ENCODE measurements at places on chromosomes 2 and 18. TPM values are rescaled to one million over a fixed set of nuclear protein-coding genes. Genes with fewer than 3 reads are reported as not detected.

The NEU2 gene
- total RNA-seq, result not detected

The ELOA2 gene
- total RNA-seq, result not detected

The CFAP53 gene
- total RNA-seq, result 0.95 TPM

The BMP10 gene
- not detected for total RNA-seq

GRCh38 chr2:10079266-10079869 is 843 bp downstream of the CYS1 start:
- no peaks in the 10 kb centered on the region for H3K4me1 ChIP-seq
- peak overlapping the region; percentile 34 for H3K4me3 ChIP-seq
- H3K27ac ChIP-seq, result peak overlapping the region; percentile 87
- H3K27me3 ChIP-seq, result no peaks in the 10 kb centered on the region
- peak; percentile 69 for DNase-seq

DNA sequence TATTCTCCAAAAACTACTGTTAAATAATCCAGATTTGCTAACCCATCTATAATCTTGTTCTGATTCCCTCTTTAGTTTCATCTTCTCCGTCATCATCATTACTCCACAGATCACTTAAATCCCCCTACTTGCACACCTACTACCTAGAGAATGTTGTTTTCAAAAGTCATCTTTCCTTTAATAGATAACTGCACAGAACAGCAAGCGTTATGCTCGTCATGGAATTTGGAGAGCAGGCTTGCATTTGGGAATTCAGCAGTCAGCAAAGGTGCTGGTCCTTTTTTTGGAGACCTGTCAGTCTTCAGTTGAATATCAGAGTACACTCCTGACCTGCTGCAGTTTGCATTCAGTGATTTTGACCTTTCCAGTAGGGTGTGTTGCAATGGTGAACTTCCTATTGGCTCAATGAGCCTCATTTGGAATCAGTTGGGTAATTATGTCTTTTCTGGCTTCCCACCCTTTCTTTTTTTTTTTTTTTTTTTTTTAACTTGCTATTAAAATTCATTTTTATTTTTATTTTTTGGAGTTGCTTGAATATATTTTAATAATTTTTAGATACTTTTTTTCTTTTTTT is 110.6 kb downstream of the HNRNPLL start:
- no peak for DNase-seq
- H3K36me3 ChIP-seq, result no peaks in the 10 kb centered on the region
- H3K27me3 ChIP-seq, result no peaks in the 10 kb centered on the region
- H3K4me1 ChIP-seq, result no peaks in the 10 kb centered on the region
- H3K27ac ChIP-seq, result no peak overlapping the region
- H3K4me3 ChIP-seq, result no peak overlapping the region

DNA sequence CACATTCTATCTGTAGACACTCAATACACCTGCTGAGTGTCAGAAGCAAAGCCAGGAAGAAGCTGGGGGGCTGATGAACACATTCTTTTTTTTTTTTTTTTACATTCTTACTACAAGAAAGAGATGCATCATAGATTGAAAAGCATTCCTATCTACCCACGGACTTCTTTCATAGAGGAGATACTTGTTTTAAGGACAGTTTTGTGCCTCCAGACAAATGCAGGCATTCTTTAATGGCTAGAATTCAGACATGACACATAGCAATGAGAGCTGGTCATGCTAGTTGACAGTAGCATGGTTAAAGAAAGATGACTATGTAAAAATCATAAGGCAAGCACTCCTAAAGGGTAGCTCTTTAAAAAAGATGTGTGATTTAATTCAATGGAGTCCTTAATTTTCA is 110.2 kb downstream of the EPHA4 start:
- H3K27ac ChIP-seq, result no peak overlapping the region
- H3K27me3 ChIP-seq, result no peaks in the 10 kb centered on the region
- no peaks in the 10 kb centered on the region for H3K36me3 ChIP-seq
- no peak overlapping the region for H3K4me3 ChIP-seq
- DNase-seq, result no peak

DNA sequence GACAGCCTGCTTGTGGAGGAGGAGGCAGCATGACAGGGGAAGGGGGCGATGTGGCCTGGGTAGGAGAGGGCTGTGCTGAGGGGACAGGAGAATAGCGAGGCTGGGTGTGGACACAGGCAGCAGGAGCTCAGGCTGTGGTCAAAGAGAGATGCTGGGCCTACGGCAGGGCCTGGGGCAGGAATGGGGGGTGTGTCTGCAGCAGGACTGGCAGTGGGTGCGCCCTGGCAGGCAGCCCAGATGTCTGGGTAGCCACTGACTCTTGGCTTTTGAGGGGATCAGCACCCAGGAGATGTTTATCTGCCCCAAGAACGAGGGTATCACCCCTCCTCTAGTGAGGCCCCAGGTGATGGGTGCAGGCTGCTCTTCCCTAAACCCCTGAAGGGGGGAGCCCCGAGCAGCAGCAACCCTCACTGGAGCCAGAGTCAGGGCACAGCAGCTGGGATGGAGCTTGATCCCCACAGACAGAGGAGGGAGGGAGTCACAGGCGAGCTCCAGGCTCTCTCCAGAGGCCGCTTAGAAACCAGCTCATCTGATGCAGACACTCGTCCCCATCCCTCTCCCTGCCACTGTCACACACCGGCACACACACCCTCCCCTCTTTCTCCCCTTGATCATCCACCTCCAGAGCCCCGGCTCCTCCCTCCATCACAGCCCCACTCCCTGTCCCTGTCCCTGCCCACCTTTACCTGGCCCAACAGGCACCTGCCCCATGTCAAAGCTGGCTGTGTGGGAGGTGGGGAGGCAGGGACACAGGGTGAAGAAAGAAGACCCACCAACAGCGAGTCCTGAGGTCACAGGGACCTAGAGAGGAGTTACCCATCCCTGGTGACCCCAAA is 29.8 kb upstream of the TNS1 start:
- no peaks in the 10 kb centered on the region for H3K27me3 ChIP-seq
- no peak overlapping the region for H3K27ac ChIP-seq
- DNase-seq, result peak; percentile 15
- no peaks in the 10 kb centered on the region for H3K36me3 ChIP-seq
- peaks cover 5% of the 10 kb centered on the region for H3K4me1 ChIP-seq
- H3K4me3 ChIP-seq, result no peak overlapping the region

DNA sequence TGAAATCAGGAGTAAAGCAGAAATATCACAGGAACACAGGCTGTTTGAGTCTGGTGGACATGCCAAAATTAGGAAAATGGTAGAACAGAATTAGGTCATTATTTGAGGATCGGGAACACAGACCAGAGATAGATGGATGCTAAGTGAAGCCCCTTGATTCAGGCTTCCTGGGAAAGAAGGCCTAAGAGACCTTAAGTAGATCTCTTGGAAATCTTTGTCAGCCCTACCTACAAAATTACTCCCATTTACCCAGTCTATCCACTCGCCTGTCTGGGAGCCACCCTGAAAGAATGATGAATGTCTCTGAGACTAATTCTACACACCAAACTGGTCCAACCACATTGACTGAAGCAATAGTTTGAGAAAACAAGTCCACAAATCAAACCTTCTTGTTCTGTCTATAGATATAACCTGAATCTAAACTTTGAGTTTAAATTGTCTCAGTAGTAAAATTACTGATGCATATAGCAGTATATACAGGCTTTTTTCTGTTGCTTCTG is 36.6 kb upstream of the TANK start:
- DNase-seq, result no peak
- no peaks in the 10 kb centered on the region for H3K36me3 ChIP-seq
- H3K4me1 ChIP-seq, result peaks cover 18% of the 10 kb centered on the region
- no peaks in the 10 kb centered on the region for H3K27me3 ChIP-seq
- peak overlapping the region; percentile 79 for H3K27ac ChIP-seq
- H3K4me3 ChIP-seq, result no peak overlapping the region

DNA sequence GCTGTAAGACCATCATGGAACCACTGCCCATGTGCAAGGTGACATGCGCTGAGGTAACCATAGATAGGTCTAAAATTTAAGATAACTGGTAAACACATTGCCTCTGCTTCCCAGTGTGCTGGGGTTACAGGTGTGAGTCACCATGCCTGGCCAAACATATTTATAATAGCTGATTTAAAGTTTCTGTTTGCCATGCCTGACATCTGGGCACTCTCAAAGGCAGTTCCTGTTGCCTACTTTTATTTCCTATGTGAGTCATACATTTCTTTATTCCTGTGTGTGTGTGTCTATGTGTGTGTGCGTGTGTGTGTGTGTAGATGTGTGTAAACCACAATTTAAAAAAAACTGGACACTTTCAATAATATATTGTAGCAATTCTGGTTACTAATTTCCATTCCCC is 415.2 kb upstream of the NETO1 start:
- H3K4me3 ChIP-seq, result no peak overlapping the region
- H3K27ac ChIP-seq, result no peak overlapping the region
- H3K27me3 ChIP-seq, result no peaks in the 10 kb centered on the region
- no peak for DNase-seq
- no peaks in the 10 kb centered on the region for H3K36me3 ChIP-seq

DNA sequence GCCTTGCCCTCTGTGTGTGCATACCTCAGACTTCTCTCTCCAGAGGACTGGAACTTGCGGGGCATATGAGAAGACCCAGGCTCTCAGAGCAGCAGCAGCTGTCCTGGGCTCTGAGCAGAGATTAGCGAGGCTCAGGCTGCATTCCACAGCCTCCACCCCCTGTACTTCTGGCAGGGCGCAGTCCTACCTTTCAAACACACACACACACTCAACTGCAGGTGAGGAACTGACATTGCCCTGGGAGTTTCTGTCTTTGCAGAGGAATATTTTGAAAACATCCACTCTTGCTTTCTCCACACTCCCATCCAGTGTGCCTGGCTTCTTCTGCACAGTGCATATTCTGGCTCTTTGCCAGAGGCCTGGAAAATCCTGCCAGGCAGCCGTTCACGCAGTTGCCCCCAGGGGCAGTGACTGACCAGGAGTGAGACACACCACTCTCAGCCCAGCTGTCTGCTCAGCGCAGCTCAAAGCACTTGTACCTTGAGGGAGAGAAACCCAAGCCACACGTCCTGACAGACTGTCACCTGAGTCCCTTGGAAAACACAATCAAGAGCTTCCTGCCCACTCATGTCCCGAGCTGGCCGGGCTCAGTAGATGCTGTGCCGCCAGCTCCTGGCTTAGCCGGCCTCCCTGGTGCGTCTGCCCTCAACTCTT is 460.8 kb downstream of the RNF144A start:
- H3K27ac ChIP-seq, result no peak overlapping the region
- no peaks in the 10 kb centered on the region for H3K36me3 ChIP-seq

DNA sequence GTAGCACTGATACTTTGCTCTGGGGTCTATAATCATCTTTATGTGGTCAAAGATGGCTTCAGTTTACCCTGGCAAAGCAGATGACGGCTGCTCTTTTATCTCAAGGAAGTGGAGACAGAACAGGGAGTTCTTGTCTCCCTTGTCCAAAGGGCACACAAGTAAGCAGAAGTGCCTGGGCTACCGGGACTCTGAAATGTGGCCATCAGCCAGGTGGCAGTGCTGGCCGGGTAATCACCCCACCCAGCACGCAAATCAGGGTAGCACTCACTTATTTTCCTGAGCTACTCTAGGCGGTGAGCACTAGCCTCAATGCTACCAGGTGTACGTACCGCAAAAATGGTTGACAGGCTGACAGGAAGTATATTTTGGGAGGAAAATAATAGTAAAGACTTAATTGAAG is 119.7 kb upstream of the ETAA1 start:
- no peak overlapping the region for H3K4me3 ChIP-seq
- H3K36me3 ChIP-seq, result no peaks in the 10 kb centered on the region
- no peak for DNase-seq
- H3K27me3 ChIP-seq, result no peaks in the 10 kb centered on the region

DNA sequence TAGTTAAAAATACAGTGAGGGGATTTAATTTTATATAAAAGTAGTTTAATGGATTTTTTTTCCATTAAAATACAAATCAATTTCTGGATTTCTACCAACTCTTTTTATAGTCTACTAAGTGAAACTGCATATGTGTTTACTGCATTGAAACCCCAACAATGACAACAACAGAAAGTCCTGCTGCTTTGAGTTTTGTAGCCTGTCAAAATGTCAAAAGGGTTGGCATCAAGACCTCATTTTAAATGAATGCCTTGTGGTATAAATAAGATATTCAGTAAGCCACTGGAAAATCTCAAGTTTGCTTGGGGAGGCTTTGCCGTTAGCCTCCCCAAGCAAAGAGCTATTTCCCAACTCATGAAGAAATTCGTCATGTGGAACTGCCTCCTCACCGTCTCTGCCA is 440.3 kb upstream of the HNMT start:
- H3K36me3 ChIP-seq, result no peaks in the 10 kb centered on the region
- H3K27me3 ChIP-seq, result no peaks in the 10 kb centered on the region
- H3K27ac ChIP-seq, result no peak overlapping the region
- no peak overlapping the region for H3K4me3 ChIP-seq
- H3K4me1 ChIP-seq, result no peaks in the 10 kb centered on the region

DNA sequence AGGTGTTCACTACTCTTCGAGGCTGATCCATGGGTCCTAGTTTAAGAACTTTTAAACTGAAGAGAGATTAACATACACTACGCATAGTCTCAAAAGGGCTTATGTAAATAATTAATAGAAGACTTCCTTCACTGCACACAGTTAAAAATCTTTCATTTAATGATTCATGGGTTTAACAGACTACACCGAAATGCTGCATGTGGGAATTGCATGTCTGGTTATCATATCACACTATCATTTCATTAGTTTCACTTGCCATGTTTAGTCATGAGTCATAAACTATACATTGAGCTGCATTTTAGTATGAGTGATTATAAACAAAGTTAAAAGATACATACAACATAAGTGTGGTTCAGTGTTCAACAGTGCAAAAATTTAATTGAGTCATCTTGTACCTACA is 31.2 kb downstream of the GLS start:
- DNase-seq, result no peak
- no peak overlapping the region for H3K27ac ChIP-seq
- H3K27me3 ChIP-seq, result no peaks in the 10 kb centered on the region
- H3K36me3 ChIP-seq, result peaks cover 3% of the 10 kb centered on the region

GRCh38 chr2:164620873-164621763 is at the start of gene GRB14:
Gene GRB14 (minus strand): TSS chr2:164621482. CDS start chr2:164621309, 173 bp downstream.
- peaks cover 9% of the 10 kb centered on the region for H3K4me1 ChIP-seq
- DNase-seq, result no peak
- H3K4me3 ChIP-seq, result peak within 1 kb of the TSS; percentile 54
- no peaks in the 10 kb centered on the region for H3K27me3 ChIP-seq
- no peak within 1 kb of the TSS for H3K27ac ChIP-seq
- H3K36me3 ChIP-seq, result no peaks in the 10 kb centered on the region

DNA sequence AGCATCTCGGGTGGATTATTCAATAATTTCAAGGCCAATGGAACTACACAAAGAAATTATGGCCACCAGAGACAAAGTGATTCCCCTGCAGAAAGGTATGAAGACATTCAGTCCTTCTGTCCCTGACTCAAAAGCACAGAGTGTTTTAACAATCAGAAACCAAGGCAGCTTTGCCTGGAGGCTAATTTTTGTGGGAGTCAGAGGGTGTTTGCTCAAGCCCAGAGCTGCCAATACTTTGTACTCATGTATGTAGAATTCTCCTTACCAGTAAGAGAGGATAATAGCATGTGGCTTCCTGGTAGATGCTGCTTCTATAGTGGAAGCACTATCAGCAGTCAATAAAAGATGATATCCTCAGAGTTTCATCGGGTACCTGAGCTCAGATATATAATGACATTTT is 178.4 kb downstream of the KCNE4 start:
- no peaks in the 10 kb centered on the region for H3K36me3 ChIP-seq
- no peak overlapping the region for H3K27ac ChIP-seq
- H3K4me1 ChIP-seq, result no peaks in the 10 kb centered on the region
- DNase-seq, result no peak
- H3K4me3 ChIP-seq, result no peak overlapping the region
